Bronchial epithelial cell (primary cell): ENCODE measurements at places on chromosomes 3 and 15. TPM values are rescaled to one million over a fixed set of nuclear protein-coding genes. Genes with fewer than 3 reads are reported as not detected.

Gene CHDH
- total RNA-seq: under 0.01 and 0.13 TPM in 2 replicates

Gene SLC22A14
- 0.26 and 0.64 TPM in 2 replicates for total RNA-seq

Gene INSYN1
- under 0.01 and 1.2 TPM in 2 replicates for total RNA-seq

Gene DGKG
- not detected in 2 replicates for total RNA-seq

Gene DUOXA2
- 0.13 TPM in 1 of 2 replicates, not detected in the other for total RNA-seq

Gene GPR171
- total RNA-seq: not detected in 2 replicates

Gene PRTG
- total RNA-seq: under 0.01 TPM in 1 of 2 replicates, not detected in the other

Gene SCAANT1
- not detected in 2 replicates for total RNA-seq

Gene CHRNA7
- under 0.01 TPM in 2 replicates for total RNA-seq

Gene SAMMSON
- not detected in 2 replicates for total RNA-seq

Gene CLRN1
- total RNA-seq: not detected in 2 replicates

Gene CCNB2
- total RNA-seq: 2.1 and 2.3 TPM in 2 replicates

Gene HTR3E
- total RNA-seq: not detected in 2 replicates

Gene BOC
- 0.38 and 1.3 TPM in 2 replicates for total RNA-seq

Gene SI
- not detected in 2 replicates for total RNA-seq

Gene SERINC4
- 0.13 TPM in 1 of 2 replicates, not detected in the other for total RNA-seq

Gene CD96
- total RNA-seq: not detected in 2 replicates

Gene DPPA4
- not detected in 2 replicates for total RNA-seq

Gene MYLK
- total RNA-seq: 2.6 and 3.2 TPM in 2 replicates

Gene NUP210
- total RNA-seq: under 0.01 TPM in 1 of 2 replicates, not detected in the other

Gene PGBD4
- total RNA-seq: 1.3 and 1.8 TPM in 2 replicates

Gene C3orf85
- total RNA-seq: not detected in 2 replicates

Gene GXYLT2
- 0.79 and 0.90 TPM in 2 replicates for total RNA-seq

Gene CGNL1
- 0.53 and 1.5 TPM in 2 replicates for total RNA-seq

Gene ACAD11
- total RNA-seq: 27.4 and 39.3 TPM in 2 replicates

Gene CTXN2
- not detected in 2 replicates for total RNA-seq

Gene NR2F2
- 1.4 and 1.6 TPM in 2 replicates for total RNA-seq

Gene PLA1A
- not detected in 2 replicates for total RNA-seq

Gene RETNLB
- total RNA-seq: not detected in 2 replicates

Gene LRRK1
- 4.2 TPM in 2 replicates for total RNA-seq

Gene ABCF3
- 40.0 and 54.2 TPM in 2 replicates for total RNA-seq

Gene PLCH1
- 0.13 and 0.26 TPM in 2 replicates for total RNA-seq

Gene CCDC33
- not detected in 2 replicates for total RNA-seq

Gene IQCF5
- total RNA-seq: 0.53 TPM in 1 of 2 replicates, not detected in the other

Gene MRAS
- total RNA-seq: 2.9 and 3.2 TPM in 2 replicates

Gene HERC2
- total RNA-seq: 22.6 and 29.2 TPM in 2 replicates

Gene STAB1
- total RNA-seq: under 0.01 and 0.13 TPM in 2 replicates

Gene NR2E3
- total RNA-seq: 0.26 TPM in 1 of 2 replicates, not detected in the other

Gene CELF6
- under 0.01 TPM in 1 of 2 replicates, not detected in the other for total RNA-seq

Gene SLC51A
- total RNA-seq: 0.26 TPM in 1 of 2 replicates, not detected in the other

Gene OSTN
- total RNA-seq: not detected in 2 replicates

Gene GOLGA8M
- total RNA-seq: 0.13 TPM in 1 of 2 replicates, not detected in the other

Gene ACOX2
- total RNA-seq: 0.26 TPM in 1 of 2 replicates, not detected in the other

Gene COL6A5
- not detected in 2 replicates for total RNA-seq

Gene PP2D1
- total RNA-seq: not detected in 2 replicates
